NCI-H2029 treated with DMSO at 0.1 percent for 48 hours (cell line): ENCODE measurements at places on chromosomes 13 and 19.

DNA sequence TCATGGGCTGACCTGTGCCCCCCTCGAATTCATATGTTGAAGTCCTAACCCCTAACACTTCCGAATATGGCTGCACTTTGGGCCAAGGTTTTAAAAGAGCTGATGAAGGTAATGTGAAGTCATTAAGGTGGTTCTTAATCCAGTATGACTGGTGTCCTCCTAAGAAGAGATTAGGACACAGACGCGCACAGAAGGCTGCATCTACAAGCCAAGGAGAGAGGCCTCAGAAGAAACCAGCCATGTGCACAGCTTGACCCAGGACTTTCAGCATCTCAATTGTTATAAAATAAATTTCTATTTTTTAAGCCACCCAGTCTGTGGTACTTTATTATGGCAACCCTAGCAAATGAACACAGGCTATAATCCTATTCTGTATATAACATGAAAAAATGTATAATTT, 99.9 kb downstream of the DOCK9 start:
- no peak for DNase-seq

DNA sequence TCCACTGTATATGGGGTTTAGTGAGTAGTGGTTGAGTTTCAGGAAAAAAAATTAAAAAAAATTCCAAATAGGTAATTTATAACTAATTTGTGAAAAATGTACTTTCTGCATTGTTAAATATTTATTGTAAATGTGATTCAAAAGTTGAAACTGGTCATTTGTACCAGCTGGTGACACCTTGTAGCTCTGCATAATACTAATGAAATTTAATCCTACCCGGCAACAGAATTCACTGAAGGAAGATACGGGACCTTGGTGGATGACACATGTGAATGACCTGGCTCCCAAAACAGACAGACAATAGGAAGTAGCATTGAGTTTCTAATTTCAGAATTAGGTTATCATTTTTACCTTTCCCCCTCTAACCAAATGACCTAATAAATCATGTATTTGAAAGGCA, 73.8 kb downstream of the SLITRK6 start:
- no peak for DNase-seq

DNA sequence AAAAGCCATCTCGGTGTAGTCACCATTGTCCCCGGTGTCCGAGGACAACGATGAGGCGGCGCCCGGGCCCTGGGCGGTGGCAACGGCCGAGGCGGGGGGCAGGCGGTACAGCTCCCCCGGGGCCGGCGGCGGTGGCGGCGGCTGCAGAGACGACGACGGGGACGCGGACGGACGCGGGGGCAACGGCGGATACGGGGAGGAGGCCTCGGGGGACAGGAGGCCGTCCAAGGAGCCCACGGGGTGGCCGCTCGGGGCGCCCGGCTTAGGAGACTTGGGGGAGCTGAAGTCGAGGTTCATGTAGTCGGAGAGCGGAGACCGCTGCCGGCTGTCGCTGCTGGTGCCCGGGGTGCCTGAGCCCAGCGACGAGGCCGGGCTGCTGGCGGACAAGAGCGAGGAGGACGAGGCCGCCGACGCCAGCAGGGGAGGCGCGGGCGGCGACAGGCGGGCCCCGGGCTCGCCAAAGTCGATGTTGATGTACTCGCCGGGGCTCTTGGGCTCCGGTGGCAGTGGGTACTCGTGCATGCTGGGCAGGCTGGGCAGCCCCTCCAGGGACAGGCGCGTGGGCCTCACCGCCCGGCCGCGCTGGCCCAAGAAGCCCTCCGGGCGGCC, 3.5 kb downstream of the IRS2 start:
- no peak for DNase-seq

GRCh38 chr13:46896341-46897137, at the start of gene HTR2A:
TSS of gene HTR2A (minus strand) at chr13:46897053. CDS start at chr13:46895906, 1,147 bp downstream.
- DNase-seq, result no peak

GRCh38 chr19:35908973-35909683, 1.0 kb upstream of the TYROBP start:
- no peak for DNase-seq
